ENCODE measurements at places on chromosomes 2 and 18.

DNA sequence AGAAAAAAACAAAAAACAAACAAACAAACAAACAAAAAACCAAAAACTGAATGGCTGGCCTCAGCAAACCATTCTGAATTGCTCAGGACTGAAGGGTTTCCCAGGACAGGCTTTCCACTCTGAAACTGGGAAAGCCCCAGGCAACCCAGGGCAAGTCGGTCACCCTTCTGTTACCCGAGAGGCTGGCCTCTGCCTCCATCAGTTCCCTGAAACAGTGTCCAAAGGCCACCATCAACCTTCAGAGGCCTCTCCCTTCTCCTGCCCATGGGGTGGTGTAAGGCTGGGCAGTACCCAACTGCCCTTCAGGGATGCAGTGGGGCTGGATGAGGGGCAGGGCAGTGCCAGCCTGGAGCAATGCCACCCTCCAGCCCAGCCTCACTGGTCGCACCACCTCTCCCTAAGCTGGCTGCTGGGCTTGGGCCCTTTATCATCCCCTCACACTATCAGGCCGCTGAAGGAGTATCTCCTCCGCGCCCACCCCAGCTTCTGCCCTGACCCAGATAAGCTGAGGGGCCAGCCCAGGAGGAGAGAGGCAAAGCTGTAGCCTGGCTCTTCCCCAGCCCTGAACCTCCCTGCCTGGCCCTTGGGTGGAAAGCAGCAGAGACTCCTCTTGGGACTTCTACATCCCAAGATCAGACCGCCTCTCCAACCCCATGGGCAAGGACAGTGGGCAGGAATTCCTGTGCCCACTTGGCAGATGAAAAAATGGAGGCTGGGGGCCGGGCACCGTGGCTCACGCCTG is 35.9 kb downstream of the ZFP36L2 start:
- no peak for DNase-seq

GRCh38 chr2:230885463-230886130 is 20.9 kb downstream of the ITM2C start:
- DNase-seq, result peak; percentile 70

GRCh38 chr2:108324531-108325255 is 36.0 kb downstream of the SULT1C2 start:
- no peak for DNase-seq

DNA sequence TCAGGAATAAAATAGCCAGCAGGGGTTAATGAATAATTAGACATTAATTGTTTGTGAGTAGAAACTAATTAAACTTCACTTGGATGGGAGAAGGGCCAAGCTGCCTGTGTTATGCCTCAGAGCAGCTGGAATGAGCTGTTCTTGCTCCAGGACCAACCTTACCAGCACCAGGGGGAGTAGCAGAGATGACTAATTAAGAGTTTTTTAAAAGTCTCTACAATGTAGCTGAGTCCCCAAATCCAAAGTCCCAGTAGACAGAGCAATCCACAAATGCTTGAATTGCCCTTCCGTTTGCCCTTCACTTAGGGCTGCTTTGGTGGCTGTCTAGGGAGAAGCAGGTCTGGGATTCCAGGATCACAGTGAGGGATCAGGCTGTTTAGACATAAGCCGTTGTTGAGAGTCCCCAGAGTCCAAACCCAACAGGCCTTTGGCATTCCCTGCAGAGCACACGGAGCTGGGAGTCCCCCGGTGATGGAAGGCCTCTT is 59.4 kb downstream of the RHOB start:
- no peak for DNase-seq

DNA sequence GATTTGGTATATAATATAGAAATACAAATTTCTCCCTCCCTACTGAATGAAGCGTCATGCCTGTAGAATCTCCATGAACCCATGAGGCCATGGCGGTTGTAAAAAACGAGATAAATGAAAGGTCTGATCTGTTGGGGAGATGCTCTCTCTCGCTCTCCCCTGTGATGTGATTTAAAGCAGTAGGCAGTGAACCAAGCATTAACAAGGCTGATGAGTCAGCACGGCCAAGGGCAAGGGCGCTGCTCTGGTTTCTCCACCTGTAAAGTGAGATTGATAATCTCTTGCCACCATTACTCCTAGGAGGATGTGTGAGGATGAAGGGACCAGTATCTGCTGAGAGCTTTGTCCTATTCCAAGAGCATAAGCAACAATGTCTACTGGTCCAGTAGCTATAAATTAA is 553.3 kb downstream of the CMPK2 start:
- no peak for DNase-seq

- no peak for DNase-seq
Measured at GRCh38 chr18:79684283-79684631, 4.7 kb downstream of the CTDP1 start.

- no peak for DNase-seq
Measured at GRCh38 chr2:232235716-232236115, 142.8 kb upstream of the ALPP start.

GRCh38 chr2:60498127-60498815 is 55.2 kb downstream of the BCL11A start:
- DNase-seq, result no peak

DNA sequence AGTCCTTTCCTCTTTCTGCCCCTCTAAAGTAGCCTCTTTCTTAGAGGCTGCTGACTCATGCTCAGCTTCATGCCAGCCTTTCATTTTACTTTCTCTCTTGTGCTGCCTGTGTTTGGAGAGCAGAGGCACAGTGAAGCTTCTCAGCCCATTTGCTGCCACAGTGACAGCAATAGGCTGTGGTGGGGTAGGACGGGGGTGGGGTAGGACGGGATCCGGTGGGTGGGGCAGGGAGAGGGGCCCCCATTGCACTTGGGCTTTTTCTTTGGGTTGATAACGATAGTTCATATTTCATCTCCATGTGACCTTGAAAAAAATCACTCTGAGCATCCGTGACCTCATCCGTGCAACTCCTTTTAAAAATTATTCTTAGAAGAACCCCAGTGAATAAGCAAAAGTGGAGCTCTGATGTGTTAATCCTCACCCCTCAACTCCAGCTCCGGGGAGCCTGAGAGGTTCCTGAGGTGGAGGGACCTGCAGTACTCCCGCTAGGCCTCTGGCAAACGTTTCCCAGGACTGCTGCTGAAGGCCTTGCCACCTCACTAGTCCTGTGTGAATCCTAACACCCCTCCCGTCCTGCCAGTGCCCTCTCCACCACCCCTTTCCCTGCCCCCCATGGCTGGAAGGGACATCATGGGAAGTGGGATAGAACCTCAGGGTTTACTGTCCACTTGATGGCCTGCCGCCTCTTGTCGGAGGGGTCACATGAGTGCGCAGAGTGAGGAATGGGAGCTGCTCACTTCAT is 70.8 kb downstream of the INPP4A start:
- no peak for DNase-seq

- DNase-seq, result no peak
Measured at GRCh38 chr2:231554748-231555545, 24.7 kb upstream of the NMUR1 start.

Measured in COR-L47 (cell line).